Memory B cell (primary cell): ENCODE measurements at places on chromosomes 11 and 22.
A peak's percentile ranks its signal among the peaks of the same experiment; 100 is the strongest.

- DNase-seq: no peak
These were observed 6.7 kb downstream of the BACE1 start for GRCh38 chr11:117309310-117309709.

DNA sequence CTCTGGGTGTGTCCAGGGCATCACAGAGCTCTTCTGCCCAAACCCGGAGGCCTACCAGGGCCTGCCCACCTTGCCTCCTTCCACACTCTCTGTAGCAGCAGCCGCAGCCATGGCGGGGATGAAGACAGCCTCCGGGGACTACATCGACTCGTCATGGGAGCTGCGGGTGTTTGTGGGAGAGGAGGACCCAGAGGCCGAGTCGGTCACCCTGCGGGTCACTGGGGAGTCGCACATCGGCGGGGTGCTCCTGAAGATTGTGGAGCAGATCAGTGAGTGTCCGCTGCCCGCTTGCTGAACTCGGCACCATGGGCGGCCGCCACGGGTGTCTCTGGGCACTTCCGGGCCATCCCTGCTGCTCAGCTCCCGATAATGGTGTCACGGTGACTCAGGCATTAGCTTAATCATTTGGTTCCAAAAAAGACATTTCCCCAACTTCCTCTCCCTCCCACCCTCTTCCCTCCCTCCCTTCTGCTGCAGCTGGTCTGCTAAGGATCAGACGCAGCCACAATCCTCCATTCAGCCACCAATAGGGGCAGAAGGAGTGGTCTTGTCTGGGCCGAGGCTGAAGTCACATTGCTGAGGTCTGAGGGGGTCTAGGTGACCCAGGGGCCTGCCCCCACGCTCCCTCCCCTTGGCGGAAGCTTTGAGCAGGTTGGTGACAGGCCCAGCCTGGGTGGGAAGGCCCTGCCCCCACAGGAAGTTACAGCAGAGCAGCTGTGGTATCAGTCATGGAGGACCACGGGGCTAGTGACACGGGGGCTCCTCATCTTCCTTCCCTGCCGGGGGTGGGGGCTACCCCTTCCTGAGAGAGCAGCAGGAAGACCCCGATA, 950 bp downstream of the FERMT3 start:
- peak; percentile 55 for DNase-seq

- DNase-seq: no peak
These were observed 1298.0 kb upstream of the RAG2 start for GRCh38 chr11:37896016-37896415.

DNA sequence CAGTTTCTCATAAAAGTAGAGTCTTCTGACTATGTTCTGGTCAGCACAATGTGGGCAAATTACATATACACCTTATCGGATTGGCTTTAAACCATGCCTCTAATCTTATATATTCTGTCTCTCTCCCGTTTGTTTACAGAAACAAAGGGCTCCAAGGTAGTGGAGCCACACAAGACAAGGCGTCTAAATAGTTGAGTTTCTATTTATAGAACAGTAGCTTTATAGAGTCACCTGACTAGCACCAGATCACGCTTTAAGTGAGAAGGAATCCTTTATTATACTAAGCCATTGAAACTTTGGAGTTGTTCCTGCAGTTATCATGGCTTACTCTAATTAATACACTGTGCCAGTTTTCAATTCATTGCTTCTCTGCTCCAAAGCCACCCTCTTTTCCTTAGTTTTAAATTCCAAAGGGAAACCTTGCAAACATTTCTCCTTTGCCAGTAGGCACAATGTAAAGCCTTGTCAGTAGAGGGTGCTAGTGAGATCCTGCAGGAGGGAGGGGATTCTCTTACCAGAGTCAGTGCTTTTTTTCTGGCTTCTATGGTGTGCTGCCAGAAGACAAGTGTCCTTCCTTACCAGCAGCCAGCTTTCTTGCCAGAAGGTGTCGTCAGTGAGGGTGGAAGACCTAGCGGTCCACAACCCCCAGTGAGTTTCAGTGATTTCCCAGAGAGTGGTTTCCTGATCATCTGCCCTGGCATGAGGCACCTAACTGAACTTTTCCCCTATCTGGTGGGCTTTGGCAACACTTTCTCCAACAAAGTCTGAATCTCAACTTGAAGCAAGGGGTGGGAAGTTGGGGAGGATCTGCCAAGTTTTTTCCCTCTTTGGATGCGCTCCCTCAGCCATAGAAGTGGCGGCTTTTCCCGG, 71.7 kb downstream of the RAB38 start:
- peak; percentile 1 for DNase-seq

DNA sequence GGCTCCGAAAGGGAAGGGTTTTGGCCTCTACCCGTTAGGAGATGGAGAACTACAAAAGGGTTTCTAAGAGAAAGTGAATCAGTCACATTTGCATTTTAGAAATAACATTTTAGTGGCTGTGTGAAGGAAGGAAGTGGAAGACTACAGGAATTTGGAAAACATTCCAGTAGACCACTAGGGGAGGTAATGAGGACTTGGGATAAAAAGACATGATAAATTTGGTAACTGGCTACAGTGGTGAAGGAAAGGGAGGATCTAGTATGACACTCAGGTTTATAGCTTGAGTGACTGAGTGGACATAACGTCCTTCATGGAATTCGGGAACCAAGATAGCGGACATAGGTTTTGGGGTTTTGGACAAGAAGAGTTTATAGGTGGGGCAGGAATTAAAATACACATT, 7.0 kb upstream of the RRM1 start:
- DNase-seq: no peak

DNA sequence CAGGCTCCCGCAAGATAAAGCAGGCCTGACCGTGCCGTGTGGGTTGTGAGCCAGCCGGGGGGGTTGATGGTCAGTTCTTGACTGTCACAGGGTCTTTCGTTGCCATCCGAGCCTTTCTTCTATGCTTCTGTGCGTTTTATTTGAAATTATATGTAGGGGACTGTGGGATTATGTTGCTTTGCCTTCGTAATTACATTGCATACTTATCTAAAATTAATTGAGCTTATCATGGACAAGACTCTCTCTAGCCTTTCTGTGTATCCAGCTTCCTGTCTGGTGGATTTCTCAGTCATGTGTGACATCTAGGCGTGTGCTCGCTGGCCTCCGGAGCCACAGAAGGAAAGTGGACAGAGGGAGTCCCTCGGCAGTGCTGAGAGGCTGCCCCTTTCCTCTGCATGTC, 93.2 kb downstream of the TBC1D22A start:
- DNase-seq: no peak

- DNase-seq: no peak
These were observed 36.6 kb upstream of the PCF11 start for GRCh38 chr11:83120327-83120726.

- DNase-seq: no peak
These were observed 428.1 kb downstream of the OPCML start for GRCh38 chr11:133104009-133104744.

GRCh38 chr11:110184456-110184855, 91.3 kb downstream of the ZC3H12C start:
- DNase-seq: no peak

DNA sequence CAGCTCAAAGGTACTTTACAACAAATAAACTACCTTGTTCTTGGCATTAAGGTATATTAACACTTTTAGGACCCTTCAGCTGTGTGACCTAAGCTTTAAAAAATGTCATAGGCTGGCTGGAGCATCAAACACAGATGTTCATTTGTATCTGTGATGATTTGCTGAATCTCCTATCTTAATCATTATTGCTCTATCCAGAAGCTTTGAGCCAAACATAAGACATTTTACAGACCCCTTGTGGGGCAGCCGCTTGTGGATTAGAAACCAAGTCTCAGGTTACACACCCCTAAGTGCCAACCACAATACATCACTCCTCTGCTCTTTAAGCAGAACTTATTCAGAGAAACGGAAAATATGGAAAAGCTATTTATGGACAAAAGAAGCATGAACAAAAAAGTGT, 394.2 kb upstream of the CCDC90B start:
- DNase-seq: no peak

DNA sequence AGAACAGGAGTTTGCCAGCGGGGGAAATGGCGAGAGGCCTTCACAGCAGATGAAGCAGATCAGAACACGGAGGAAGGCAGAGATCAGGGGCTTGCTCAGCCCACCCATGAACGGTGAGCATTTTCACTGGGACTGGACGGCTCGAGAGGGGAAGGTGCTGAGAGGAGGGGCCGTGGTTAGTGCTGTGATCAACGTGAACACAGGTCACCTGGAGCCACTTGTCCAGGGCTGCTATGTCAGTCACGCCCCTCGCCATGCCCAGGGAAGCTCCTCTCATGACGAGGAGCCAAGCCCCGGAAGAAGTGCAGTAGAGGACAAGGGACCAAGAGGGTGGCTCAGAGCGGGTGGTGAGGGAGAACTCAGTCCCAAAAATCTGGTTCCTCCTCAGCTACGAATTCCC, 7.0 kb downstream of the PLA2G6 start:
- no peak for DNase-seq

- peak; percentile 60 for DNase-seq
These were observed 17.2 kb upstream of the OR5B21 start for GRCh38 chr11:58525037-58525614.

- no peak for DNase-seq
These were observed 54.3 kb downstream of the DDI1 start for GRCh38 chr11:104090767-104091166.

DNA sequence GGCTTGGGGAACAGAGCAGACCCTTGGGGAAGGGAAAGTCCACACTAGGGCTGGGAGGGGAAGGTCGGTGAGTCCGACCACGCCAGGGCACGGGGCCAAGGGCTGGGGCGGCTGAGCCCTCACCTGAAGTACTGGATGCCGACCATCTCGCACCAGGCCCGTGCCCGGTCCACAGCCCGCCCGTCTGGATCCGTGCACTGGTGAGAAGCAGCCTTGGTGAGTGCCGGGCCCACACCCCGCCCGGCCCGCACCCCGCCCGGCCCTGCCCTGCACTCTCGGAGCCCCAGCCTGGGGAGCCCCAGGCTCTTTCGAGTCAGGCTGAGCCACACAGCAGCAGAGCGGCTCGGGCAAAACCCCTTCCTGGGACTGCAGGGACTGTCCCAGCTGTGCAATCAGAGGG, 1.9 kb upstream of the BAIAP2L2 start:
- DNase-seq: no peak

DNA sequence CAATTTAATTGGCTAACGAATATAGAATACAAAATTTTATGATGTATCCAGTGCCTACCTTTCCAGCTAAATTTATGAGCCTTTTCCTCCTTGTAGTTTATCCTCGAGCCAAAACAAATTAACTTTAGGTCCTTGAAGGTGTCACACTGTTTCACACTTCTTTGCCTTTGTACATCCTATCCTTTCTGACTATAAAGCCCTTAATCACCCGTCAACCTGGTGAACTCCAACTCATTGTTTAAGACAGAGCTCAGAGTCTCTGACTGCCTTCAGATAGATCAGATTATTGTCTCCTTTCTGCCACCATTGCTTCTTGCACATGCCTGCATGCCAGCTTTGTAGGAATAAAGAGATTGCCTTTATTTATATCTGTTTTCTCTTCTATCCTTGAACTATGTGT, 58.8 kb downstream of the CNTN5 start:
- no peak for DNase-seq

- no peak for DNase-seq
These were observed 20.1 kb upstream of the SMIM35 start for GRCh38 chr11:118106789-118107335.

- DNase-seq: no peak
These were observed 380 bp upstream of the TTC17 start for GRCh38 chr11:43358279-43358800.

GRCh38 chr22:33737662-33738061, 182.6 kb downstream of the LARGE1 start:
- DNase-seq: no peak

- DNase-seq: no peak
These were observed 22.5 kb downstream of the LRRC32 start for GRCh38 chr11:76648061-76648460.

DNA sequence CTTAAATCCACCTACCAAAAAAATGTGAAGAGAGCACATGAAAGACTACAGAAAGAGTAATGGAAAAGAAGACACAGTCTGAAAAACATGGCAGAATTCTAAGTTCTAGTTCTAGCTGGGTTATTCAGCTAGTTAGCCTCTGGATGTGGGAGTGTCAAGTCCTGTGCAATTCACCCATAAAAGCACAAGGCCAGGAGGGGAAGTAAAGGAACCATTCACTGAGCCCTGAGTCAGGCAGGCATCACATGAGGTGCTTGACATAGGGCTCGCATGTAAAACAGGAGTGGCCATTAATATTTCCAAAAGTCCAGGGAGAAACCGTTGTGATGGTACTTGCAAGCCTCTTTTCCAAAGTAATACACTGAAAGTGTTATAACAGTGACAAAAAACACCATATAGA, 103.7 kb downstream of the GAB2 start:
- DNase-seq: no peak

DNA sequence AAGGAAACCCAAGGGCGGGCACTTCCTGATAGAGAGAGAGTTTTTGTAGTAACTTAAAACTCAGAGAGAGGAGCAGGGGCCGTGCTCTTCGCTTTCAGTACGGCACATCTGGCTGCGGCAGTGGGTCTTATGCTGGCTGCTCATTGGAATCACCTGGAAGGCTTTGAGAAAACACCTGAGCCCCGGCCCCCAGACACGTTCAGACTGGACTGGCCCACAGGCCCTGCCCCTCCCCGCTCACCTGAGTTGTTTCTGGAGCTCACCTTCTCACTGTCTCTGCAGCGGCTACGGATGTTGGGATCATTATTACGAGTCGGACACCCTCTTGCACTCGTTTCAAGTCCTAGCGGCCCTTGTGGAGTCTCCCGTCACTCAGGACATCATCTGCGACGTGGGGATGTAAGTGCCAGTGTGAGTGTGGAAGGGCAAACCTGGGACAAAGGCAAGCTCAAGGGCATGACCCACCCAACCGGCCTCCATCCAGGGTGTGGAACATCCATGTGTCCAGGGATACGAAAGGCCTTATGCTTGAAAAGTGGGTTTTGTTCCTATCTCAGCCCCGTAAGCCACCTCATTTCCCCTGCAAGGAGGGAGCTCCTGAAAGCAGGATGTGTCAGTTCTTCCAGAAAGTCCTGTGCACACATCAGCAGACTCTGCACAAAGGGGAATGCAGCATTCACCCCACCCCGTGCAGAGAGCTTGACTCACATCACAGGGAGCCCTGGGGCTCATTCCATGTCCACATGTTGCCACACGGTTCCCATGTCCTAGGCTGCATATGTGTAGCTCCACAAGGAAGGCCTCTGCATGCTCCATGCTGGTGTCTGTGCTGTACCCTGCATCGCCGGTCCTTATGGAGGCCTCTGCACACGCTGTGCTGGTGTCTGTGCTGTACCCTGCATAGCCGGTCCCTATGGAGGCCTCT, 5.4 kb downstream of the NADSYN1 start:
- no peak for DNase-seq

- no peak for DNase-seq
These were observed 24.0 kb upstream of the SYT8 start for GRCh38 chr11:1810761-1811160.

- no peak for DNase-seq
These were observed 22.0 kb downstream of the COA4 start for GRCh38 chr11:73854680-73855079.

GRCh38 chr11:117315285-117316196, 515 bp downstream of the BACE1 start:
- DNase-seq: no peak

DNA sequence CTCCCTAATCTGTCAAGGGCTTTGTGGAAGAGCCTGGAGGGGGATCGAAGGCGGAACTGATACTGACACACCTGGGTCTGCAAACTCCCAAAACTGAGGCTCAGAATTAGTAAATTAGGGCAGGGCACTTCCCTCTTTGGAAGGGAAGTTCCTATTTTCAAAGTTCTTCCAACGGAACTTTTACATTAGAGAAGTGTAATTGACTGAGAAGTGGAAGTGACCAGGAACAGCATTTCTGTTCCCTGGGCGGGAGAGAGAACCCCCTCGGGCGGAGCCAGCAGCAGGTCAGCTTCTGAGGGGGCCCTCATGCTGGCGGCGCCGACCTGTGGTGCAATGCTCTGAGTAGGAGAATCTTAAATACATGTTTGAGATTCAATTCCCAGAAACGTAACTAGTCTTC, 1.1 kb upstream of the CBL start:
- DNase-seq: no peak

GRCh38 chr11:34493468-34493867, 20.1 kb downstream of the ELF5 start:
- no peak for DNase-seq
